NCI-H2081 (cell line): ENCODE measurements at places on chromosomes 2 and 18.

DNA sequence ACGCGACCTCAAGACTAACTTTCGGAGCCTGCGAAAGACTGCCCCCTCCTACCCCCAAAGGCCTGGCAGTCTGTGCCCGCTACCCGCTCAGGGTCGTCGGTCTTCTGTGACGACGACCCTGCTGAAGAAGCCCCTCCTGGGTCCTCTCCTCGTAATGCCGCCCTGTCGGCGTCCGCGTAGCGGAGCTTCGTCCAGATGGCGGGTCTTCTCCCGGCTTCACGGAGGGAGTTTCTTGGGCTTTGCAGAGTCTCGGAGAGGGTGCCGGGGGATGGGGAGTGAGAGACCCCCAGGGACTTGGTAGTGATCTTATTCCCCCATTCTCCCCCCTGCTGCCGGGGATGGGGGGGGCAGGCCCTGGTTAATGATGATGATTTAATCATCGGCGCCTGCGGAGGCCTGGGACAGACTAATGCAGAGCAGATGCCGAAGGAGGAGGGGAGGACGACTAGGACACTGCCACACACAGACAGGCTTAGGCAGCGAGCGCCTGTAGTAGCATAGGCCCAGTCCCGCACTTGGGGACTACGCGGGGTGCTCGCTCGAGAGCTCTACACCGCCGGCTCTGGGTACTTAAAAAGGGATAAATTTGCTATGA lies 528 bp upstream of the PCGF1 start:
- DNase-seq: peak; percentile 51

GRCh38 chr2:53987336-53987921 lies 16.6 kb upstream of the PSME4 start:
- peak; percentile 85 for DNase-seq

GRCh38 chr2:216692636-216693413 lies 2.5 kb downstream of the IGFBP5 start:
- peak; percentile 93 for DNase-seq

DNA sequence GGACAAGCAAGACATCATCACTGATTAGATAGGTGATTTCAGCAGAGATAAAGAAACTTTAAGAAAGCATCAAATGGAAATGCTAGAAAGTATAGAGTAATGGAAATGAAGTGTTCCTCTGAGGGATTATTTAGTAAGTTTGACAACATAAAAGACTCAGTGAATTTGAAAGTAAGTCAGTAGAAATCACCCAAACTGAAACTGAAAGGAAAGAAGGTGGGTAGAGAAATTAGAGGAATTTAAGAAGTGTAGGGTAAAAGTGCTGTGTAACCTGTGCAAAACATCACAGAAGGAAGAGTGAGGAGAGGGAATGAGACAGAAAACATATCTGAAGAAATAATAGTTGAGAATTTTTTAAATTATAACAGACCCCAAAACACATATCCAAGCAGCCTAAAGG lies 343.1 kb downstream of the CBLN2 start:
- no peak for DNase-seq

DNA sequence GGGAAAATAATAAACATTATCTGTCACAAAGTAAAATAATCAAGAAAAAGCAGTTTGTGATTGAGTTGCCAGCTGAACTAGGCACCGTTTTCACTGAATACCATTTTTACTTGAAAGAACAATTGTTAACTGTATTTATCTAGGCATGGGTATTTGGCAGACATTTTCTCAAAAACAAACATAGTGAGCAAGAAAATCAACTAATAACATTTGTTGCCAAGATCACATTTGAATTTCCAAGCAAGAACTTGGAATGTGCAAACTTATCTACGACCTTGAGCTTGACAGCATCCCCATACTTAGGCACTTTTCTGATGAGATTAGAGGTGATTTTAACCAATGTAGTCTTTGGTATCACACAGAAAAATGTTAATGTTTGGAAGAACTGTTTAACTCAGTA lies 16.7 kb downstream of the SS18 start:
- DNase-seq: no peak

DNA sequence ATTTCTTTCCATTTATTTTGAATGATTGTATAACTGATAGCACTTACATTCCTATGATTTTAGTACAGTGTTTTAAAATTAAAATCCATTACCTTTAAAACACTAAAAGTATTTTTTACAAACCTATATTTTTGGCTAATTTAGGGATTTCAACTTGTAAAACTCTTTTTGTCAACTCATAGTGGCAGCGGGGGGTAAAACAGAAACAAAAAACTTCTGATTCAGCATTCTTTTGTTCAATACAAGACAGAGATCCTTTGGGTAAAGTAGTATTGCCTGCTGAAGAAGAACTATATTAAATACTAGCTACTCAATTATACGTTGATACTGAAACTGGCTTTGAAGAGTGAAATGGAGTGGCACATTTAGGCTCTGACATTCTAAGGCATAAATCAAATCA lies 437.4 kb upstream of the CDH19 start:
- DNase-seq: no peak

DNA sequence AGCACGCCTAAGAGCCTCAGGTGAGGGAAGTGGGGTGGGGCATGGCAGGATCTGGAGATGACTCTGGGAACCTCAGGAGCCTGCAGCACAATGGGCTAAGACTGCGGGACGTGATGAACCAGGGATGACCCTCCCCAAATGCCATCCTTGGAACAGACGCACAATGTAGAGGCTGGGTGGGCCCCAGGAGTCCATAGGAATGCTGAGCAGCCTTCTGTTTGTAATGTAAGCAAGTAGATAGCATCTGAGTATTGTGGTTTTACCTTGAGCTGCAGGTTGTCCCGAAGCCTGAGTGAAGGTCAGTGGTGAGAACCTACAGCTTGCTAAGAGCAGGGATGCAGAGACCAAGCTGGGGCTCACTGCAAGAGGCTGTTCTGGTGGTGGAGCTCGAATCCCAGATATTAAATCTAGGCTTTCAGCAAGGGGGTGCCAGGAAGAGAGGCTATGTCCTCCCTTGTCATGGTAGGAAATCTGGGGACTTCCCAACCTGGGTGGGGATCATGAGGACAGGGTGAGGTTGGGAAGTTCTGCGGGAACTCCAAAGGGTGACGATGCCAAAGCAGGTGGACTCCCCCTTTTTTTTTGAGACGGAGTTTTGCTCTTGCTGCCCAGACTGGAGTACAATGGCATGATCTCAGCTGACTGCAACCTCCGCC lies 5.8 kb downstream of the SCTR start:
- DNase-seq: no peak

GRCh38 chr18:13551305-13551603 lies 175.1 kb downstream of the FAM210A start:
- no peak for DNase-seq

GRCh38 chr2:169360984-169361705 lies 1.2 kb downstream of the LRP2 start:
- no peak for DNase-seq

DNA sequence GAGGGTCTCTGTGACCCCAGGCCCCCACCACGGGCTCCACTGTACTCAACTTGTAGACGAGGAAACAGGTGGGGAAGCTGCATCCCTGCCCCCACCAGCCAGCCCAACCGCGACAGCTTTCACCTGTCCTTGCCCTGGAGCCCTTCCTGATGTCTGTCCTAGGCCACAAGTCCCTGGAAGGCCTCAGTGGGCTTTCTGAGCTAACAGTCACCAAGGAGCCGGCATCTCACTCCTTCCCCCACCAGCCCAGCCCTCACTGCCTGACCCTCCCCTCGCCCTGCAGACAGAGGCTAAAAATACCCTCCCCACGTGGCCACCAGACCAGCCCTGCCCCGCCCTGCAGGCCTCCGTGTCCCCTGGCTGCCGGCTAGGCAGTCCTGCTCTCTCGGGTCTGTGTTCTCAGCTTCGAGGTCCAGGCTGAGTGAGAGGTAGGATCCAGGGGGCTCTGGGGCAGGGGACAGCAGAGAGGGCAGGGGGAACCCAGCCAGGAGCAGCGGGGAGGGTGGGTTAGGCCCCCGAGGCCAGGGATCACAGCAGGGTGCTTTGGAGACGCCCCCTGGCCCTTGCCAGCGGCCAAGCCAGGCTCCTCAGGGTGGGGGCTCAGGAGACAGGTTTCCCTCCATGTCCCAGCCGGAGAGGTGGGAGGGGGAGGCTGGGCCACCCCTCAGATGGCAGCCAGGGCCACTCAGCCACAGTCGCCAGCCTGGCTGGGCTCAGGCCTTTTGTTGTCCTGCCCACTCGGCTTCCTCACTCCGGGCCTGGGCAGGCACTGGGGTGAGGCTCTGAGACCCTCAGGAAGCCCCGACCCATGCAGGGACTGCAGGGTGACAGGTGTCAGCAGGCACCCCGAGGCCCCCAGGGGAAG lies at the start of gene KLHL30:
Gene KLHL30, plus strand, starts transcription at position 338 of the 865 bp plus-strand sequence. CDS start 2,087 bp downstream, outside the sequence.
- no peak for DNase-seq

DNA sequence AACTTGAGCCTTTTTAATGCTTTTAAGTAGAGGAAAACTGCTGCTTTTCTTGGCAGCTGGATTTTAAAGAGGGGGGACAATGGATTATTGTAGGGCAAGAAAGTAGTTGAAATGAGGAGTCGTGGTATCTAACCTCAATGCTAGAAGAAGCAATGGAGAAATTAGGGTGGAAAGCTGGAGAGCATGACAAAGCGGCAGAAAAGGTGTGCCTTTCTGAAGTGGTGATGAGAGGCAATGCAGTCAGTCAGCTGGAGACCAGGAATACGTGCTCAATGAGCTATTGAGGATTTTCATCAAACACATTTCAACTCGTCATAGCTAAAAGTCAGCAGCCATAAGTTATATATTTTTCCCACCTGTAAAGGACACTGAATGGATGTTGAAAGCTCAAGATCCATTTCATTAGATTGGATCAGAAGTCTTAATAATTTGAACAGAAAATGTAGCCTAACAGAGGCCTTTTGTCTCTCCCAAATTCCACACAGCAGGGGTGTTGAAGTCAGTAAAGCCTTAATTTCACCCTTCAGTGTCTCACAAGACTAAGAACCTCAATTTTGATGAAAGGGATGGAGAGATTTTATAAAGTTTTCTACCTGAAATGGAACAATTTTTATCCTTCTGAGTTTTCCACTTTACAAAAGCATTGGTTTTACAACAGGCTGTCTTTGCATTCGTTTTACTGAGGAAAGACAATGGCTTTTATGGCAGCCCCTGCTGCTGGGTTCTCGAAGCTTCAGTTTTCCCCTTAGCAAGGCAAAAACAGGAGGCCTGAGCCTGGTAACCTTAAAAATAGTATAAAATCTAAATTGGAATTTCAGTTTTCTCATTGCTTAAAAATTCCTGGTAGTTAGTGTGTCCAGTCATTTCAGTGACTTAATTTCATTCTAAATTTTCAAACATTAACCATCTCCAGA lies 131.1 kb downstream of the CCDC102B start:
- no peak for DNase-seq

DNA sequence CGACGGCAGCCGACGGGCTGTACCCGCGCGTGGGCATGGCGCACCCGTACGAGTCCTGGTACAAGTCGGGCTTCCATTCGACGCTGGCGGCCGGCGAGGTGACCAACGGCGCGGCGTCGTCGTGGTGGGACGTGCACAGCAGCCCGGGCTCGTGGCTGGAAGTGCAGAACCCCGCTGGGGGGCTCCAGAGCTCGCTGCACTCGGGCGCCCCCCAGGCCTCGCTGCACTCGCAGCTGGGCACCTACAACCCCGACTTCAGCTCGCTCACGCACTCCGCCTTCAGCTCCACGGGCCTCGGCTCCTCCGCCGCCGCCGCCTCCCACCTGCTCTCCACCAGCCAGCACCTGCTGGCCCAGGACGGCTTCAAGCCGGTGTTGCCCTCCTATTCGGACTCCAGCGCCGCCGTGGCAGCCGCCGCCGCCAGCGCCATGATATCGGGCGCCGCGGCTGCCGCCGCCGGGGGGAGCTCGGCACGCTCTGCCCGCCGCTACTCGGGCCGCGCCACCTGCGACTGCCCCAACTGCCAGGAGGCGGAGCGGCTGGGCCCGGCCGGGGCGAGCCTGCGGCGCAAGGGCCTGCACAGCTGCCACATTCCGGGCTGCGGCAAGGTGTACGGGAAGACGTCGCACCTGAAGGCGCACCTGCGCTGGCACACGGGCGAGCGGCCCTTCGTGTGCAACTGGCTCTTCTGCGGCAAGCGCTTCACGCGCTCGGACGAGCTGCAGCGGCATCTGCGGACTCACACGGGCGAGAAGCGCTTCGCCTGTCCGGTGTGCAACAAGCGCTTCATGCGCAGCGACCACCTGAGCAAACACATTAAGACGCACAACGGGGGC lies 2.0 kb downstream of the SP9 start:
- peak; percentile 83 for DNase-seq

GRCh38 chr18:13811993-13812392 lies 12.0 kb upstream of the MC5R start:
- DNase-seq: no peak

DNA sequence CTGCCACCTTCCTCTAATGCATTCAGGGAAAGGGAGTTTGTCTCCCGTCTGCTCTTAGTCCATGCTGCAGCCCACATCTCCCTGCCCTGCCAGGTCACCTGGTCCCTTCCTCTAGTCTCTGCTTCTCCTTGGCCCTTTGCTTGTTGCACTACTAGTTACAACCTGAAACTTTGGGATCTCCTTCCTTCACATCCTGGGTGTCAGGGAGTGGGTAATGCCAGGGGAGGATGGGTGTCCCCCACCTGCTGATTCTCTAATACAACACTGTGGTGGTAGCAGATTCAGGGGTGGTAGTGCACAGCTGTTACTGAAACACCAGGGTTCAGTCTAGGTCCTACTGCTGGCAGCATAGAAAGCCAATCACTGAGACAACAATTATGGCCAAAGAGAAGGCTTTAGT lies 31.2 kb upstream of the COX7A2L start:
- DNase-seq: no peak

DNA sequence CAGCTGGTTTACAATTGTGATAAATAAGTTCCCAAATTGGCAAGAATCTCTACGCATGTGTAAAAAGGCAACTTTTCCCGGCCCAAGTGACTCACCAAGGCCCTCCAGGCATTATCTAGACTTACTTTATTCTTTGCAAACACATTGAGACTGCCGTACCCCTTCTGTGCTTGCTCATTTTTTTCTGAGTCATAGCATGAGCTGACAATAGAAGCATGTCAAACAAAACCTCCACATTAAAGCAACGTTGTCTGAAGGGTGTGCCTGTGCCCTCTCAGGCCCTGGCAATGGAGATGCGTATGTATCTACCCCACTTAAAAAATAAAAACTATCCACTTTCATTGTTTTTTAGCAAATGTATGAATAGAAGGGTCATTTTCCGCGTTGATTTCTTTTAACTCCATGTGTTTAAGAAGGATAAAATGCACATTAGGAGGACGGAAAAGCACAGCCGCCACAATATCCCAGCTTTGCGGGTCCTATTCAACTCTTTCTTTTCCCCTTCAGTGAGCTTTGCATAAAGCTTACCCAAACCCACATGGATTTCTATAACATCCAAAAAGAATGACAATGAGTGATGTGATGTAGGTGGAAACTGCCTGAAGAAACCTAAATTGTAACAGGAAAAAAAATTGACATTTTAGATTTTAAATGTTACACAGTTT lies 298.2 kb downstream of the CDCA7 start:
- peak; percentile 16 for DNase-seq

DNA sequence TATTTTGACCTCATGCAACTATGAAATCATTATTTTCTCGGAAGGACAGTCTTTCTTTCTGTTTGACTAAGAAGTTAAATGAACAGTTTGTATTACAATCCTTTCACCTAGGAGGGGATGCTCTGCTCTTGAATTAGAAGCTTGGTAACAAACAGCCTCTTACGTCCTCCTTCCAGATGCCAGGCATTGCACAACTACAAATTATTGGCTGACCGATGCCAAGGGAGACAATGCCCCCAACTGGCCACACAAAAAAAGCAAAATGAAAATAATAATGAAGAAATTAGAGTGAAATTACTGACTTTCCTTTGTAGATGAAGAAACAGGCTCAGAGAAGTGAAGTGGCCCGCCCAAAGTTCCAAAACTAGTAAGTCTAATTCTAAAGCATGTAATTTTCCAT lies 177.9 kb downstream of the CYRIA start:
- DNase-seq: no peak
